RCC 7860 (cell line): ENCODE measurements at places on chromosomes 4 and X.
A peak's percentile ranks its signal among the peaks of the same experiment; 100 is the strongest.

DNA sequence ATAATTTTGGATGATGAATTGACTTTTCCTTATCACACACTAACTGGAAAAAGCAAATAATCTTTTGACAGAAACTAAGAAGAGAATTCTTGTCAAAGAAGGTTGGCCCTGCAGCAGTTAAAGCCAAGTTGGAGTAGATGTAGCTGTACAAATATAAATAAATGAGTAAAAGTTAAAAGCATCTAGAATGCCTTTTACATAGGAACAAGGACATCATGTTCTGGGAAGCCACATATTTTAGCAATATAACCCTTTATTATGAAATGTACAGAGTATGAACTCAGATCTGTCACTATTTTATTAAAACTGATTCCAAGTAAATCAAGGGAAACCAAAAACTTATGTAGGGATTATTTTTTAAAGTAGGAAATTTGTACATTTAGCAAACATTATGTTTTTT, 269.4 kb upstream of the FAT4 start:
- no peak for DNase-seq

GRCh38 chrX:132090403-132091159, 37.2 kb downstream of the FRMD7 start:
- no peak for DNase-seq

DNA sequence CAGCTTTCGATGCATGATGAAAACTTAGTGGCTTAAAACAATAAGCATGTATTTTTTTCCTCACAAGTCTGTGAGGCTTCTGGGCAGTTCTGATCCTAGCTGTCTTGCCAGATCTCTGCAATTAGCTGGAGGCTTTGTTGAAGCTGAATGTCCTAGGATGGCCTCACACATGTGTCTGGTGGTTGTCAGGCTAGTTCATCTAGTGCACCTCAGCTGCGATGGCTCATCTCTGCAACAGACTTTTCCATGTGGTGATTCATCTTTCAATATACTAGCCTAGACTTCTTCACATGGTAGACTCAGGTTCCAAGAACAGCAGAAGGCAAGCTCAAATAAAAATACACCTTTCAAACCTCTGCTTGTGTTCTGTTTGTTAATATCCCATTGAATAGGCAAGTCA, 66.5 kb upstream of the IL1RAPL1 start:
- no peak for DNase-seq

- DNase-seq = peak; percentile 12
These were observed 181.8 kb upstream of the MAOA start for GRCh38 chrX:43474321-43474720.

DNA sequence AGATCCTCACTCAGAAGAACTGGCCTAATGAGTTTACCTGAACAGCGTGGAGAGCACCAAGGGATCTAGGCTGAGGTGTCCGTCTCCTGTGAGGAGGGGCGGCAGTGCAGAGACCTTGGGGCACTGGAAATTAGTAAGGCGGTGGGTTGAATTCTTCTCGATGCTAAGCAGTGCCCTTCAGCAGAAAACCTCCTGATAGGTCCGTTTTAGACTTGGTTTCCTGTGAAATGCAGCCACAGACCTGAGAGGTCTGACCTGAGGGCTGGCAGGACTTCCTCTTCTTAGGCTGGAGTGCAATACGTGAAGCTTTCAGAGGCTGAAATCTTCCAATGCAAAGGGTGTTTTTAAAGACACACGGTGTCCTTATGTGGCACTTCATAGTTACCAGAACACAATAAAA, at the start of gene CLNK:
CLNK (minus strand) TSS at position 138 of the 400 bp plus-strand sequence. CDS start 16,899 bp downstream, outside the sequence.
- no peak for DNase-seq

DNA sequence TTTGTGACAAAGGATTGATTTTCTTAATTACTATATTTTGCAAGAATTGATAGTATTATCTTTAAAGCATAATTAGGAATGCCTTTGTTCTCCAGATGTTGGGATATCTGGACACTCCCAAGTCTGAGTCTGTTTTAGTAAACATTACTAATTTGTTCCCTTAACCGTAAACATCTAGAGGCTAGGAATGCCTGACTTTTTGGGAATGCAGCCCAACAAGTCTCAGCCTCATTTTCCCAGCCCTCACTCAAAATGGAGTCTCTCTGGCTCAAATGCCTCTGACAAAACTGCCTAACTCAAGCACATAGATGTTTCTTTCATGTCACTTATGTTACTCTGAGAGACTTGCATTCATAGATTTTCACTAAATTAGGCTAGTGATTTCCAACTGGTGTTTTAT, 297.0 kb upstream of the CLNK start:
- DNase-seq = no peak

- no peak for DNase-seq
These were observed 120.4 kb downstream of the TMEM164 start for GRCh38 chrX:110123331-110123782.

DNA sequence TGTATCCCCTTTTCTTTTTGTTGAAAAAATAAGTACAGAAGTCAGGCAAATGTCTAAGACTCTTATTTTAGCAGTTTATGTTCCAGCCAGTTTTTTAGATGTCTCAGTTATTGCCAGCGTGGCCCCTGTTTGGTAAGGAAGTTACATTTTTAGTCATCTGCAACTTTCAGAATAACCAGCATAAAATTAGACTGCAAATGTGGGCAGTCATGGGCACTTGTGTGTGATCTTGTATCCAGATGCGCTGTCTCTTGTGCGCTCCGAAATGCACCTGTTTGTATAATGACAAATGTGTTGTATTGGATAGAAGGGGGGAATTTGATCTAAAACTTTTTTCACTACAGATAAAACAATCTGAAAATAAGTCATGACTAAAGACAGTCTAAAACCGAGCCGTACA, 44.3 kb upstream of the CLCN4 start:
- no peak for DNase-seq

DNA sequence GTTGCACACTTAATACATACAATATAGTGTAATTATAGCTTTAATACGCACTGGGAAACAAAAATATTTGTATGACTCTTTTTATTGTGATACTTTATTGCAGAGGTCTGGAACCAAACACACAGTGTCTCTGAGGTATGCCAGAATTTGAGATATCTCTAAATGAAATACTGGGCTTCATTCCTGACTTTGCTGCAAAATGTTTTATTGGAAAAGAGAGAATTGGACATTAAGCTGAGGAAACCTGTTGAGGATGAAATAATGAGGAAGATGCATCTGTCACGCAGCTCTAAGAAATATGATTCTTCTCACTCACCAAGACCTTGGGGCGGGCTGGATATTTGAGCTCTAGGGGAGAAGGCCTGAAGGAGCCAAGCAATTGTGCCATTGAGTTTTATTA, 242.1 kb downstream of the CPE start:
- no peak for DNase-seq

- no peak for DNase-seq
These were observed 69.5 kb downstream of the AR start for GRCh38 chrX:67613366-67613765.

- DNase-seq = no peak
These were observed 26.4 kb upstream of the PNMA3 start for GRCh38 chrX:153029875-153030274.

- DNase-seq = no peak
These were observed 129.3 kb upstream of the SLIT2 start for GRCh38 chr4:20122198-20122988.

- DNase-seq = no peak
These were observed 9.7 kb upstream of the ZNF674 start for GRCh38 chrX:46554942-46555341.

DNA sequence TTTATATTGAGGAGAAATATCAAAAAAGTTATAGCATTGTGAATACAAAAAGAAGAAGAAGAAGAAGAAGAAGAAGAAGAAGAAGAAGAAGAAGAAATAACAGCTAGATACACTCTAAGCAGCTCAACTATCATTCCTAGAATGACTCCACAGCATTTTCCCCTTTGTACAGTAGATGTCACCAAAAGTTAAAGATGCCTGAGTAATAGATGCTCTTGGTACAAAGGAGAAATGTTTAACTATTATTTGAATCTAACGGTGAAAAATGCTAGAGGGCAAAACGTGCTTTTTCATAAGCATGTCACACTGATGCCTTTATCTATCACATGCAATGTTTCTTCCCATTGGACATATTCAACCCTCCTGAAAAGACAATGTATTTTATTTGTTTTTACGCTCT, 178.4 kb upstream of the GPRIN3 start:
- no peak for DNase-seq

DNA sequence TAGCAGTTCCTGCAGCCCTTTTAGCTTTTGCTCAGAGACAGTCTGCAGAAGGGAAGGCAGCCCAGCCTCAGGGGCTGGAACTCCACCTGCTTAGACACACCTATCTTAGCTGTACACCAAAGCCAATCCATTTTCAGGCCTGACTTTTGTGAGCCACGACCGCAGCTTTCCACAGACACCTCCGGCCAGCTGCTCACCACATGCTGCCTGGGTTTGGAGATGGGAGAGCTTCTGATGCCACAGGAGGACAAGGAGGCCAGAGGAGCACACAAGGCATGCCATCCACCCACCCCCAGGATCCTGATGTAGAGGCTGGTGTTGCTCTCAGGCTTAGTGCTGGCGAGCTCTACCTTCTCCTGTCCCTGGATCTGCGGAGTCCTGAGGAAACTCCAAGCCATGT, 141.8 kb upstream of the NALF2 start:
- DNase-seq = no peak

DNA sequence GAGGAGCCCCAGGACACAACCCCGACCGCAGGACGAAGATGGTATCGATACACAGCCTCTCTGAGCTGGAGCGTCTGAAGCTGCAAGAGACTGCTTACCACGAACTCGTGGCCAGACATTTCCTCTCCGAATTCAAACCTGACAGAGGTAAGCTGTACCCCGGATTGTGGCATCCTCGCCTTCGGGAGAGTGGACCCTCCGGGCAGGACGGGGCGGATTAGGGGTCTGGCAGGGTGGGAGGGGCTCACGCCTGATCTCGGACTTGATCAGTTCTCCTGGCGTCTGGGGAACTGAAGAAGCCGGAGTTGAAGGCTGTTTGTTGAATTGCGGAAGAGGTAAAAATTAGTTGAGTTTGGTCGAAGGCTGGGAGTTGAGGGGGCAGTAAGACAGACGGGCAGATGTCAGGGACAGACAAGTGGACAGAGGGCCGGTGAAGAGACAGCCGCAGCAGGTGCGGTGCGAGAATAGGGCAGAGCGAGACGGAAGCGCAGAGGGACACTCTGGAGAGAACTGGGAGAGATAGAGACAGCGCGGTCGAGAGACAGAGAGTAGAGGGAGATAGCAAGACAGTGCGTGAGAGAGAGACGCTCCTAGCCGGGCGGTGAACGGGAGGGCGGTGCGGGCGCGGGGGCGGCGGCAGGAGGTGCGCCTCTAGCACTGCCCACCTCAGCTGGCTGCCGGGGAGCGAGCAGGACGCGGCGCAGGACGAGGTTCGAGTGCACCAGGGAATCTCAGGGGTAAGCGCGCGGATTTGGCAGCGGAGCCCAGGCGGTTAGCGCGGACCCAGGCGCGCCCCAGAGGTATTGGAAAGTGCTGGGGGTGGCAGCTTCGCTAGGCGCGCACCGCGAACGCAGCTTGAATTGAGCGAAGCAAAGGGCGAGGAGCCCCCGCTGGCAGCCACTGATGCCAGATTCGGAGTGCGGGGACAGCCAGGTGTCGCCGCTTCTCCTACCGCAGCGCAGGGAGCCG, 23.9 kb downstream of the ARHGAP36 start:
- no peak for DNase-seq
